GM23248 (cell line): ENCODE measurements at places on chromosomes 13 and 19. TPM values are rescaled to one million over a fixed set of nuclear protein-coding genes. Genes with fewer than 3 reads are reported as not detected.

- peak; percentile 9 for DNase-seq
Observed at GRCh38 chr13:42574435-42575311, 721 bp downstream of the TNFSF11 start.

GRCh38 chr13:24128112-24128511 lies 32.4 kb upstream of the SPATA13 start:
- DNase-seq: no peak

DNA sequence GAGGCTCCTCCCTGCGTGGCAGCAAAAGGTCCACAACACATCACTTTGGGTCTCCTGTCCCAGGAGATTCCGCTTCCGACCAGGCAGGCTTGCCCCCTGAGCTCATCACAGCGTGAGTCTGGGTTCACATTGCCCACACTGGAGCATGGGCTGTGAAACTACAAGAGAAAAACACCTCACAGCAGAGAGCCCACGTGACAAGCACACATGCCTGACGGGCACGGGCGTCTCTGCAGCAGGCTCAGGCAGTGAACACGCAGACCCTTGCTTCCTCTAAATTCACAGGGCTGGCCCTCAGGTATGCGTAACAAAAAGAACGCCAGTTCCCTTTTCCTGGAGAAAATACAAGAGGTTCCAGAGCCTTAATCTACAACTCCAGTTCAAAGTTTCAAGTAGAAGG lies 41.9 kb downstream of the RASA3 start:
- DNase-seq: no peak

DNA sequence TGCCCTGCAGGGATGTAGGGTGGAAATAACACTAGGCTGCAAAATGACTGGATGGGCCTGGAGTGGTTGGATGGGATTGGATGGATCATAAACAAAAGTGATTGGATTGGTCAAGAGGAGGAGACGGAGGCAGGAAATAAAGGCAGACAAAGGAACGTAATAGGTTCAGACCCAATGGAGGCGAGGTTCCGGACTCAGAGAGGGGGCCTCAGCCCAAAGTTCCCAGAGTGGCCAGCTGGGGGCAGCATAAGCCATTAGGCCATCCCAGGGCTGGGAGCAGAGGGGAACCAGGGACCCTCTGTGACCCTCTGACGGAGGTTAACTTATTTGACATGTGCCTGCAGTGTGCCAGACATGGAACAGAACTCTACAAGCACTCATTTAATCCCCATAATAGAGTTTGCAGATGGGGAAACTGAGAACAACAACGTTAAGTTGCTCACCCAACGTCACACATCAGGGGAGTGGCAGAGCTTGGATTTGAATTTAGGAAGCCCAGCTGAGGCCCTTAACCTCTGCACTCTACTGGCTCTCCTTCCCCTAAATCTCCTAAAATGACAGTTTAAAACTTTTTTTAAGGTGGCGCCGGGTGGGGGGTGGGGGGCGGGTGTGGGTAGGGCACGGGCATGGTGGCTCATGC lies 15.3 kb upstream of the MAP1S start:
- peak; percentile 63 for DNase-seq

- DNase-seq: no peak
Observed at GRCh38 chr13:24921881-24922280, 157.9 kb downstream of the RNF17 start.

DNA sequence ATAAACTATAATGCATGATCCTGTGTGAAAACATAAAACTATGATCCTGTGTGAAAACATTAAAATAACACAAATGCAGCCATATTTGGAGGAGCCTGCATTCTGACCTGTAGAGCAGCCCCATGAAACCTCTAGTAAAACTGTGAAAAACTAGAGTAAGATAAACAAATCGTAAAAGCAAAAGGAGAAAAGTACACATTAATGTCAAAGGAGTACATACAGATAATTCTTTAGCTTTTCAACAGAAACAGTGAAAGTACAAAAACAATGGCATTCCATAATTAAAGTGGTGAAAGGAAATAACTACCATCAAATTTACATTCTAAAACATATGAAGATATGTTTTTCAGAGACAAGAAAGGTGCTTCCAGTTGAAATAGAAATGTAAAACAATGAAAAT lies 1267.2 kb downstream of the SLITRK1 start:
- no peak for DNase-seq

DNA sequence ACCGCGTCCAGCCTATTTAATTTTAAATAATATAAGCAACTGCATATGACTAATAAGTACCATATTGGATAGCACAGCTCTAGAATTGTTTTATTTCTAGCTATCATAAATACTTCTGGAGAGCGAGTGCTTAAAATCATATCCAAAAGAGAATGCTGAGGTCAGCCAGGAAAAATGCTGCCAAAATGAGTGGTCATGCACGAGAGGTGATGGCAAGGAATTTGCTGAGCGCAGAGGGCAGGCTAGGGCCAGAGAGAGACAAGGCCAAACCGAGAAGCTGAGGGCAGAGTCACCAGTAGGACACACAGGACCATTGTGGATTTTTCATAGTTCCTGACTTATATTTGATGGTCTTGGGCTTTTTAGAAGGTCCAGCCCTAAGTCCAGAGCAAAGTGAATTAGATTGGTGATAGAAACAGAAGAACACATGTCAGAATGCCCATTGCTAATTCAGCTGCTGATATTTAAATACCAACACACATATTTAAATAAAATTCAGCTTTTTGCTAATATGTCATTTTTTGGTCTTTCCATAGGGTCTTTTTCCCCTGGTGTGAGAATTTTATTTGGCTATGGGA lies 33.6 kb upstream of the UBL3 start:
- DNase-seq: no peak

The ZNF426 gene
- total RNA-seq: 15.7 and 17.6 TPM in 2 replicates

The SLC10A2 gene
- total RNA-seq: not detected in 2 replicates

The RFPL4A gene
- total RNA-seq: not detected in 2 replicates
